Ascending aorta (tissue), 2 donors: ENCODE measurements at places on chromosomes 13 and 19.

DNA sequence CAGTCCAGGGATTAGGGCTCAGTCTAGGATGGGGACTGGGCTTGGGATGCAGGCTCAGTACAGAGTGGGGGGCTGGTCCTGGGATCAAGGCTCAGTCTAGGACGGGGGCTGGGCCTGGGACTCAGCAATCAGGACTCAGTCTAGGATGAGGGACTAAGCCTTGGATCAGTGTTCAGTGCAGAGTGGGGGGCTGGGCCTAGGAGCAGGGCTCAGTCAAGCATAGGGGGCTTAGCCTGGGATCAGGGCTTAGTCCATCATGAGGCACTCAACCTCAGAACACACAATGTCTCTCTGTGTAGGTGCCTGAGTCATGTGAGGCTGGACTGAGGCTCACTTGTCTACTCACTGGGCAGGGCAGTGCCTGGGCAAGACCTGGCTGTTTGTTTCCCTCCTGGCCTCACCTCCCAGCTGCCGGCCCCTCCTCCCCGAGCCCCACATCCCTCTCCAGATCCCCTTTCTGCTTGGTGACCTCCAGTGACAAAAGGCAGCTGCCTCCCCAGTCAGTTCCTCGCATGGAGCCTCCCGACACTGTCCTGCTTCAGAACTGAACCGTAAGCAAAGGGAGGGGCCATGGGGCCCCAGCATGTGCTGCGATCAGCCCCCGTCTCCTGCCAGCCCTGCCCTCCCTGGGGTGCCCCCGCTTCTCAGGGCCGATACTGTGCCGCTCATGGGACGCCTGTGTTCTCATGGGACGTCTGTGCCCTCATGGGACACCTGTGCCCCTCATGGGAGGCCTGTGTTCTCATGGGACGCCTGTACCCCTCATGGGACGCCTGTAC lies 6.5 kb upstream of the S1PR4 start:
- no peaks in the 10 kb centered on the region for H3K27me3 ChIP-seq
- no peak for DNase-seq
- no peaks in the 10 kb centered on the region for H3K36me3 ChIP-seq
- H3K27ac ChIP-seq: no peak overlapping the region
- H3K4me3 ChIP-seq: no peak overlapping the region
- H3K4me1 ChIP-seq: no peaks in the 10 kb centered on the region

GRCh38 chr13:102399791-102400674 lies 1.8 kb downstream of the FGF14 start:
- H3K4me3 ChIP-seq: peak overlapping the region; percentile 83
- H3K27ac ChIP-seq: no peak overlapping the region
- no peak for DNase-seq
- peaks cover 3% of the 10 kb centered on the region for H3K4me1 ChIP-seq
- H3K27me3 ChIP-seq: no peaks in the 10 kb centered on the region

DNA sequence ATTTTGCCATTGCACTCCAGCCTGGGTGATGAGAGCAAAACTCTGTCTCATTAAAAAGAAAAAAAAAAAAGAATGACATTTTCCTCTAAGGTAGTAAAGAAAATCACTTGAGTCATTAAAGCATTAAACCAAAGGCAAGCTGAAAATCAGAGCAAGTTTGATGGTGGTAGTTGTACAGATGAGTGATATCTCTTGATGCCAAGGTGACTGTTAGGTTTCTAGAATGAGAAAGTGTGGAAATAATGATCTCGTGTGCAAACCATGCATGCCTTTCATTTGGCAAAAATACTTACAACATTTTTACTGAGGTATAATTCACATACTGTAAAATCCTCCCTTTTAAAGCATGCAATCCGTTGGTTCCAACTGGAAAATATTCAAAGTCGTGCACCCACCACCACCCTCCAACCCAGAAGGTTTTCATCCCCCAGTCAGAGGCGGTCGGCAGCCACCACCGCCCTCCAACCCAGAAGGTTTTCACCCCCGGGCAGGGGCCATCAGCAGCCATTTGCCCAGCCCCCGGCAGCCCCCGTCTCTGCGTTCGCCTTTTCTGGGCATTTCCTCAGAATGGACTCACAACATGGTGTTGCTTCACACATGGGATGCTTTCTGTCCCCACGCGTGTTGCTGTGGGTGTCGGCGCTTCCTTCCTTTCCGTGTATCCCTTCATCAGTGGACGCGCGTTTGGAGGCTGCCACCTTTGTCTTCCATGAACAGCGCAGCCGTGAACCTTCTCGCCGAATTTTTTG lies 90.2 kb downstream of the ATP11A start:
- no peaks in the 10 kb centered on the region for H3K36me3 ChIP-seq
- no peak for DNase-seq
- no peaks in the 10 kb centered on the region for H3K27me3 ChIP-seq
- no peak overlapping the region for H3K27ac ChIP-seq
- no peak overlapping the region for H3K4me3 ChIP-seq

- H3K4me3 ChIP-seq: peak overlapping the region; percentile 34
- H3K36me3 ChIP-seq: no peaks in the 10 kb centered on the region
- H3K27me3 ChIP-seq: peaks cover 6% of the 10 kb centered on the region
- H3K4me1 ChIP-seq: no peaks in the 10 kb centered on the region
- DNase-seq: no peak
Measured at GRCh38 chr19:19224852-19225494, 13.2 kb downstream of the NCAN start.

DNA sequence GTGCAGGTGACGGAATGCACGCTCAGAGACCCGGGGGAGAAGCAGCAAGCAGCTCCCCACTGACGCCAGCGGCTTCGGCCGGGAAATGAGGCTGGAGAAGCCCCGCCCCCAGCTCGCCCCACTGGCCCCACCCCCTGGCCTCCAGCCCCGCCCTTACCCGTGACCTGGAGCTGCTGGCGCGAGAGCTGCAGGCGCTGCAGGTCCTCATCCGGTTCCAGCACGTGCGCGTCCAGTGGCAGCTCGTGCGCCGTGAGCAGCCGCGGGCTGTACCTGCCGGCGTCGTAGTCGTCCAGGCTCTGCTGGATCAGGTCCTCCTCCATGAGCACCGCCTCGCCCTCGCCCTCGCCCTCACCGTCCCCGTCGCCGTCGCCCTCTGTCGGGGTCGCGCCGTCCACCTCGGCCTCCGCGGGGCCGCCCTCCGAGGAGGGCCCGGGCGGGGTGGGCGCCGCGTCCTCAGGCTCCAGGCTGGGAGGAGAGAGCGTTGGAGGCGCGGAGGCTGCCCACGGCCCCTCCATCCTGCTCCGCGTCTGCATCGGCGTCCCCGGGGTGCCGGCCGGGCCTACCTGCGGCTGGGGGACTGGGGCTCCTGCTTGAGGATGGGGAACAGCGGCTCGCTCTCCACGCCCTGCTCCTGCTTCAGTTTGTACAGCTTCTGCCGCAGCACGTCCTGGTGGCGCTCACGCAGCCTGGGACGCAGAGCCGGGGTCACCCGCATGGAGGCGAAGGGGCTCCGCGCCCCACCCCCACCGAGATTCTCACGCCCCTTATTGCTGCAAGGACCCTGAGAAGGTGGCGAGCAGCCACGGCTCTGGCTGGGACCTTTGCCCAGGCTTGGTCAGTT lies 6.4 kb upstream of the TBXA2R start:
- peaks cover 35% of the 10 kb centered on the region for H3K36me3 ChIP-seq
- DNase-seq: no peak
- H3K4me1 ChIP-seq: peaks cover 19% of the 10 kb centered on the region
- no peak overlapping the region for H3K4me3 ChIP-seq
- no peaks in the 10 kb centered on the region for H3K27me3 ChIP-seq

DNA sequence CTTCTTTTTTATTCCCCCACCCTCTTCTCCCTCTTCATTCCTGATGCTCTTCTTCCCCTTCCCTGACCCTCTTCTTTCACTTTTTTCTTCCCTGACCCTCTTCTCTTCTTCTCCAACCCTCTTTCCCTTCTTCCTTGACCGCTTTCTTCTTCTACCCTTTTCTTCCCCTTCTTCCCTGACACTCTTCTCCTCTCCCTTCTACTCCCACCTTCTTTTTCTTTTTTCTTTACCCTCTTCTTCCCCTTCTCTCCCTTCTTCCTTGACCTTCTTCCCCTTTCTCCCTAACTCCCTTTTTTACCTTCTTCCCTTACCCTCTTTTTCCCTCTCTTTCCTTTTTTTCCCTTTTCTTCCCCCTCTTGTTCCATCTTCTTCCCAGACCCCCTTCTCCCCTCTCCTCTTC lies 931.3 kb downstream of the UQCRFS1 start:
- H3K36me3 ChIP-seq: no peaks in the 10 kb centered on the region
- no peak overlapping the region for H3K27ac ChIP-seq
- H3K4me3 ChIP-seq: no peak overlapping the region
- no peaks in the 10 kb centered on the region for H3K4me1 ChIP-seq

DNA sequence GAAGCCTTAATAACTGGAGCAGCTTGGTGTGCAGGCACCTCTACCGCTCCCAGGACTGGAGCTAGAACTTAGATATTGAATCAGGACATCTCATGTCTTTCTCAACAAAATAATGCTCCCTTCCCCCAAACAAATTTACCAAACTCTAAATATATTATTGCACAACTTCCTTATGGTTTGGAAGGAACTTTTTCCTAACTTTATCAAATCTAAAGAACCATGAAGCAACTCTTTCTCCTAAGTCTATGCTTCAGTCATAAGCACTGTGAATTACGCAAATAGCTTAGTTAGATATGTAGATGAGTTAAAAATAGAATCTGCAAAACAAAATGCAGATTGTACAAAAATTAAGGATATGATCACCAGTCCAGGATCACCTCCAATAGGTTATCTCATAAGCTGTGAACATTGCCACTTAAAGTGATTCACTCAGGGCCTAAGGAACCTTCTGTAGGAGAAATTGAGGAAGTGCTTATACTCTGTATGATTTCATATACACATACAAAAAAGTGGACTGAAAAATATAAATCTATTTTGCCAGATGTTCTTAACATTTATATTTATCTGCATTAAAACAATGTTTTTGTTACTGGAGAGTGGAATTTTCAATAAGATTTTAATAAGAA lies 20.4 kb upstream of the MAB21L1 start:
- DNase-seq: no peak
- no peak overlapping the region for H3K4me3 ChIP-seq
- H3K4me1 ChIP-seq: no peaks in the 10 kb centered on the region
- H3K27me3 ChIP-seq: no peaks in the 10 kb centered on the region

GRCh38 chr13:28753208-28753892 lies 34.6 kb upstream of the SLC46A3 start:
- no peaks in the 10 kb centered on the region for H3K27me3 ChIP-seq
- DNase-seq: peak; percentile 43

DNA sequence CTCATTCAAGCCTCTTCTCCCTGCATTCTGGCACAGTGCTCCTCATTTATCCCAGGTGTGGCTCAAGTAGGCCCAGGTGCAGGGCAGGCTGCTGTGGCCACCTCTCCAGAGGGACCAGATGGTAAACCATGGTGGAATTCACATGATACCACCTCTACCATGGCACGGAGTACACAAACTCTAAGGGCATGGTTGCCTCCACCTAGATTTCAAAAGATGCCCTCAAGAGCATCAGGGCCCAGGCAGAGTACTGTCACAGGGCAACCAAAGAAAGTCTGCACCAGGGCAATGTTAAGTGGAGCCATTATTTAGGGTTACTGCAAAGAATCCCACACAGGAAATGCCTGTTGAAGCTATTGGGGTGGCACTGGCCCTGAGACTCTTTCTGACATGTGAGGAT lies 647.1 kb upstream of the MIR17HG start:
- no peaks in the 10 kb centered on the region for H3K4me1 ChIP-seq
- no peak overlapping the region for H3K27ac ChIP-seq
- H3K27me3 ChIP-seq: no peaks in the 10 kb centered on the region
- H3K4me3 ChIP-seq: no peak overlapping the region

DNA sequence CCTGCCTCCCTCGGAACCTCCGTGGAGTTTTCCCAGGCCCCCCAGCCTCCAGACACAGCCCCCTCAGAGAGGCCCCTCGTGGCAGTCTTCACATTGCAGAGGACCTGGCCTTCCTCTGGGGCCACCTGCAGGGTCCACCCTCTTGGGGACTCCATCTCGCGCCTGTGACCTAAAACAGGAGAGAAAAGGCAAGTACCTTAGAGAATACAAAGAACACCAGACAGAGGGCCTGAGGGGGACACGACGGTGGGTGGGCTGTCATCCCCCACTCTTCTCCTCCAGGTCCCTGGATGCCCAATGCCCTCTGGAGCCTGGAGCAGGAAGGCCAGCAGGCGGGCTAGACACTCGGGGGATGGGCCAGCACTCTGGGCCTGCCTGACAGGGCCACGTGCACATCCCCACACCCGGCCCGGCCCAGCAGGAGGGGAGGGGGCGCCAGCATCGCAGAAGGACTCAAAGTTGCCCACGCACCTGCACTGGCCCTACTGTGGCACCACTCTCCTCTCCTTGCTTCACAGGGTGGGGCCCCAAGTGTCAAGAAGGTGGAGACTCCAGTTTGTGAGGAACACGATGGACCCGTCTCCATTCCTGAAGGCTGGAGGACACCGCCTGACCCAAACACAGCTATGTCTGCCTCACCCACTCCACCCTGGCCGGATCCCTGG lies 4.3 kb upstream of the A1BG start:
- no peaks in the 10 kb centered on the region for H3K4me1 ChIP-seq
- no peaks in the 10 kb centered on the region for H3K27me3 ChIP-seq
- H3K4me3 ChIP-seq: no peak overlapping the region
- DNase-seq: no peak
- no peak overlapping the region for H3K27ac ChIP-seq
- no peaks in the 10 kb centered on the region for H3K36me3 ChIP-seq

- DNase-seq: no peak
- no peaks in the 10 kb centered on the region for H3K27me3 ChIP-seq
- H3K27ac ChIP-seq: no peak overlapping the region
- no peaks in the 10 kb centered on the region for H3K36me3 ChIP-seq
Measured at GRCh38 chr13:50461189-50461588, 382.3 kb downstream of the DLEU7 start.

- H3K4me3 ChIP-seq: no peak overlapping the region
- no peaks in the 10 kb centered on the region for H3K27me3 ChIP-seq
- H3K4me1 ChIP-seq: no peaks in the 10 kb centered on the region
- no peaks in the 10 kb centered on the region for H3K36me3 ChIP-seq
Measured at GRCh38 chr13:105997581-105998550, 537.6 kb downstream of the EFNB2 start.

- H3K36me3 ChIP-seq: peaks cover 9% of the 10 kb centered on the region
- H3K4me3 ChIP-seq: no peak overlapping the region
- peak; percentile 43 for DNase-seq
- H3K27ac ChIP-seq: peak overlapping the region; percentile 93
- H3K4me1 ChIP-seq: peaks cover 17% of the 10 kb centered on the region
Measured at GRCh38 chr19:51701468-51702100, 8.5 kb downstream of the SPACA6 start.

DNA sequence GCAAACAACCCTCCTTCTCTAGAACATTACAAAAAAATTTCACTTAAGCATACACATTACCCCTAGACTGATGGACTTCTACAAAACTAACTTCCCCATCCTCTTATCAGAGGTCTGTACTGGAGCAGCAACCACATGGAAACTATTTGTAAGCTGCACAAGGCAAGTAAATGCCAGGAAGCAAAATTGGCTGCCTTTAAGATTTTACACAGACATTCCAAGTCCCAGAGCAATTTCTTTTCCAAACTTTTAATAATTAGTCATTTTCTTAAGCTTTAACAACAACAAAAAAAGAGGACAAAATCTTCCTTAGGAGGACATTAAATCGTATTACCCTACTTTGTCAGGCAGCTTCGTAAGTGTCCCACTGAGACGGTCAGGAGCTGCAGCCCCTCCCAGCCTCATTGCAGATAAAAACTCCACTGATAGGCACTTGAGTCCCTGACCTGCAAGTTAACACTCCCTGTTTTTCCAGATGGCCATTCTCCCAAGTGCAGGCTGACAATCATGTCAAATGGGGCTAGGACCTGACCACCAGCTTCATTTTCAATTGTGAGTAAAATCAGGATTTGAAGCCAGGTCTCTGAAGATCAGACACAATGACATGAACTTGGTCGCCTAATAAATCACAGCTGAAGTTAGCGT lies 680.1 kb downstream of the DIAPH3 start:
- no peaks in the 10 kb centered on the region for H3K27me3 ChIP-seq
- peak overlapping the region; percentile 16 for H3K27ac ChIP-seq
- H3K36me3 ChIP-seq: no peaks in the 10 kb centered on the region
- H3K4me1 ChIP-seq: no peaks in the 10 kb centered on the region
- no peak for DNase-seq

GRCh38 chr19:39363901-39364457 lies 21.8 kb downstream of the SAMD4B start:
- H3K27ac ChIP-seq: peak overlapping the region; percentile 57
- H3K4me1 ChIP-seq: no peaks in the 10 kb centered on the region
- no peaks in the 10 kb centered on the region for H3K27me3 ChIP-seq
